Muscle of leg (tissue), 16 donors: ENCODE measurements at places on chromosomes 13 and 19. TPM values are rescaled to one million over a fixed set of nuclear protein-coding genes. Genes with fewer than 3 reads are reported as not detected.

Gene ZNF471
- polyA plus RNA-seq, result 7.9 TPM

Gene ZNF844
- 9.0 TPM for polyA plus RNA-seq

Gene DZIP1
- polyA plus RNA-seq, result 39.3 TPM

Gene NKPD1
- 0.12 TPM for polyA plus RNA-seq

- DNase-seq, result no peak
These were observed 105.8 kb downstream of the SOX1 start for GRCh38 chr13:112172641-112173251.

DNA sequence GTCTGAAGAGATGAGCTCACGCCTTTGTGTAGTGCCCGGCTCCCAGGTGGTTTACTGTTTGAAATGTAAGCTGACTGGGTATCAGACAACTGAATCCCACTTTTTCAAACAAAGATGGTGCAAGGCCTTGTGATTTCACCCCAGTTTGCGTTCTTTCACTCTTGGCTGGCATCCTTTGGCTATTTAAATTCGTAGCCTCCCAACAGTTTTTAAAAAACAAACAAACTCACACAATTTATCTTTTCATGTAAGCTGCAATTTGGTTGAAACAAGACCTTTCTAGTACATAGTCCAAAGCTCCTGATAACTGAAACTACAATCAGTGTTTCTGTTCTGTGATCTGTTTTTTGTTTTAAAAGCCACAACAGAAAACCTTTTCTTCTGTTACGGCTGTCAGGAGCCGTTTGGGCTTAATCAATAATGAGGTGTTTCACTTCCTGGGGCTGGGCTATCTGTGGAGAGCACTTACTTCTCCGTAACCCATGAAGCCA is 65.1 kb upstream of the NPAS1 start:
- DNase-seq, result no peak

- no peak for DNase-seq
These were observed 56.1 kb downstream of the KDM4B start for GRCh38 chr19:5025027-5025426.

DNA sequence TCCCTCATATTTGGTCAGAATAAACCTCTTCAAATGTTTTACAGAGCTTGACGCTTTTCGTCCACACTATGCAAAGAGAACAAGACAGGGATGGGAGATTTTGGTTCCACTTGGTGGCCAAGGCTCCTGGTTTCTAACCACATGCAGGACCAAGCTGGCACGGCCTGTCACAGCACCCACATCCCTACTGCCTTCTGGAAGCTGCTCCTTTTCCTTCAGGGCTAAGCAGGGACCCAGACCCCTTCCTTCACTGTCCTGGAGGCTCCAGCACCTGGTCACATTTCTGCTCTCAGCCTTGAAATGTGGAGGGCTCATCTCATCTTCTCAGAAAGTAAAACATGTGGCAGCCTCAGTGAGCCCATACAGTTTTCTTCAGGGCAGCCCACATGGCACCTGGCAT is 50.4 kb upstream of the ARHGEF7 start:
- DNase-seq, result no peak

DNA sequence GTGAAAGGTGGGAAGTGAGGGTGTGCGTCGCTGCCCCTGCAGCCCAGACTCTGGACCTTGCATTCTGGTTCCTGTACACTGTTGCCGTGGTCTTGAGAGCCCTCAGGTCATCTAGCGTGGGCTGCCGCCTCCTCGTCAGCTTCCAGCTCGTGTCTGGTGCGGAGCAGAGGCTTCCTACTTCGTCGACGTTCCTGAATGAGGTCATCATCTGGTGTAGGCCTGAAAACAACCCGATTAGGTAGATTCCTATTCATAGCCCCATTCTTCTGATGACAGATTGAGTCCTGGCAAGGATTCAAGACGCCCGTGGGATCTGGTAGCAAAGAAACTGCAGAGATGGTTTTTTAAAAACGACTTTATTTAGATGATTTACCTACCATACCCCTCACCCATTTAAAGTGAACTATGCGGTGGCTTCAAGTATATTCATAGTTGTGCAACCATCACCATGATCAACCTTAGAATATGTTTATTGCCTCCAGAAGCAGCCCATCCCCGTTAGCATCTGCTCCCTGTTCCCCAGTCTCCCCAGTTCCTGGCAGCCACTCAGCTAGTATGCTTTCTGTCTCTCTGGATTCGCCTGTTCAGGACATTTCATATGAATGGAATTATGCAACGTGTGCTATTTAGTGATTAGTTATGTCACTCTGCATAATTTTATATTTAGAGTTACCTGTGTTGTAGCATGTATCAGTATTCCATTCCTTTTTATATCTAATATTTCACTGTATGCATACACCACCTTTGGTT is 13.8 kb downstream of the NAXD start:
- no peak for DNase-seq

DNA sequence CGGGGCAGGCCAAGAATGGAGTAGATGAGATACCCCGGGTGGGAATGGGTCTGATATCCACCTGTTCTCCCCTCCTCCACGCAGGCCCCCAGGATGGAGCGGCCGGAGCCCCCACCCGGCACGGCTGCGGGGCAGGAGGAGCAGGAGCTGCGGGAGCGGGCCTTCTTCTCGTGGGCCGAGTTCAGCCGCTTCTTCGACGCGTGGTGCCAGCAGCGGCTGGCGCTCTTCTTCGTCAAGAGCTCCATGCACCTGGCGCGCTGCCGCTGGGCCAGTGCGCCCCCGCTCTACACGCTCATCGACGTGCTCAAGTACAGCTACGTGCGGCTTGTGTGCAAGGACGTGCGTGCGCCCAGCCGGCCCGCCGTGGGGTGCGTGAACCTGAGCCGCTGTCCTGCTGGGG is 1.2 kb downstream of the ZSWIM9 start:
- no peak for DNase-seq
